EL (cell line): ENCODE measurements at places on chromosomes 6 and 20.

DNA sequence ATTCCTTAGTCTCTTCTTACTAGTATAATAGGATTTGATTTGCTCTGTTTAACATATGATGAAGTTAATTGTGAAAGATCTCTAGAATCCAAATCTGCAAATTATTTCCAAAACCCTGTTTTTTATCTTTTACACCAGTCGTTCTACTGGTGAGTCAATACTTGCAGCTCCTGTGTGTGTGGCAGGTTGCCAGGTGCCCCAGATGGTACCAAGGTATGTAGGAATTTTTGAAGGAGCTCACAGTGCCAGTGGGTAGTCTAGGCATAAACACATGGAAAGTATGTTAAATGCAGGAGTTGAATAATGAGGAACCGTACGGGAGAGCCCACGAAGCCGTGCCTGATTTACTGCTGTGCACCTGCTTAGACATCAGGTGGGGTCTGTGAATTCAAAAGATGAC, 192.2 kb downstream of the FARS2 start:
- no peak for DNase-seq

DNA sequence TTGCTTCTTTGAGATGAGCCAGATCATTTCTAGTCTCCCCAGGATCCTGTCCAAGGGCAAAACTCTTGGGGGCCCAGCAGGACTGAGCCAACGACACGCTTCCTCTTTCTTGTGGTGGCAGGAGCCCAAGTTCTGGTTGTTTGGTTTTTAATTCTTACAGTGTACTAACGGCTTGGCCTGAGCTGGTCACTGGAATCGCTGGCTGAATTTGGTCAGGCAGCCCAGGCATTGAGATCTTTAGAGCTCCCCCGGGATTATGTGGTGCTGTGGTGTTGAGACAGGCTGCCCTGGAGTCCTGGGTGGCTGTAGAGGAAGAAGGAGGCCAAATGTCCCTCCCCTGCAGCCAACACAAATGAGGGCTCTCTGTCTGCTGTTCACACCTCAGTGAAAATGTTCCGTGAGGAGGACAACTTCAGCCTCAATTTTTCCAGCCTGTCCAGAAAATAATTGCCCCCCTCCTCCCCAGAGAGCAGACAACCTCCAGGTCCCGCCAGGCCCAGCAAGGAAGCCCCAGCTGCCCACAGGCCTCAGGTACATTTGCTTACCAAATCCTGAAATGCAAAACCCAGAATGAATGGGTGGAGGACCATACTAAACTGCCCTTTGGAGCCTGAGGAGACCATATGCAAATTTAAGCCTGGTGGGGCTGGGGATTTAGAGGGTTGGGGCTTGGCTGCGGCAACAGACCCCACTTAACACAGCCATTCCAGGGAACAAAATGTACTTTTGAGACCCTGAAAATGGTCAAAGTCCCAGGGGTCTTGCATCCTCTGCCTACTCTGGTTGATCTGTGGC, 23.6 kb downstream of the BNIP5 start:
- no peak for DNase-seq

GRCh38 chr6:46964716-46965519, 43.2 kb upstream of the ADGRF5 start:
- peak; percentile 10 for DNase-seq

DNA sequence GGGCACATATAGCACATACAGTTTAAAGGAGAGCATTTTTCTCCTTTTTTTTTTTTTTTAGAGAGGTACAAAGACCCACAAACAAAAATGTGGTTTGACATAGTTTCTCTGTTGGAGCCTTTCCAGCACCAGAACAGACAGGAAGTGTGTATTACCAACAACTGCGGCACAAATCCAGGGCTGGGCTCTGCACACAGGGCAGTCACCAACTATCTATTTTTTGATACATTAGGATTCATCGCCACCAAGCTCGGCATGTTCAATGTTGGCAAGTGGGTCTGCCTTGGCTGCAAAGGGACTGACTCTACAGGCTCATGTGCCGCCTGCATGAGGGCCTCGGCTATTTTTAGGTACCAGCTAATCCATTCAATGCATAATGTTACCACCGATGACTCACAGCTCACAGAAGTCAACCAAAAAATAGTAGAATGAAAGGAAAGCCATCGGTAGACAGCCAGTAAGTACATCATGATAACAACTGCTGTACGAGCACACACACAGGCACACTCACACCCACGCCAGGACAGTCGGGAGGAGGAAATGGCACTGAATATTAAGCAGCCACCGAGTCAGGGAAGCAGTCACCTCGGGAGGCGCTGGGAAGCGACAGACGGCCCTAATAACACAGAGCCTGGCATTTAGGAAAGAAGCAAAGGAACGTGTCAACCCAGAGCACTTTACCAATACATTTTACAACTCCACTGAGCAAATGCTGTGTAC, 81.6 kb downstream of the GMPR start:
- DNase-seq: peak; percentile 93

GRCh38 chr20:57570145-57570850, 9.4 kb downstream of the PCK1 start:
- DNase-seq: no peak

- DNase-seq: no peak
Measured at GRCh38 chr6:36032261-36032660, 4.7 kb downstream of the MAPK14 start.

- DNase-seq: no peak
Measured at GRCh38 chr6:134049176-134049575, 3.2 kb downstream of the SLC2A12 start.

GRCh38 chr20:5531318-5532081, 214.7 kb upstream of the PROKR2 start:
- no peak for DNase-seq
